Daoy (cell line): ENCODE measurements at places on chromosomes 3 and 15.

GRCh38 chr3:23302271-23302670, 99.1 kb downstream of the UBE2E2 start:
- DNase-seq, result no peak

- DNase-seq, result peak; percentile 83
Measured at GRCh38 chr15:100902436-100903167, 16.6 kb upstream of the LRRK1 start.

GRCh38 chr3:155382396-155383042, 89.0 kb upstream of the STRIT1 start:
- peak; percentile 21 for DNase-seq

- peak; percentile 59 for DNase-seq
Measured at GRCh38 chr15:48358229-48359152, 27.3 kb downstream of the DUT start.

- no peak for DNase-seq
Measured at GRCh38 chr3:188701485-188701969, 470.2 kb upstream of the TPRG1 start.

- no peak for DNase-seq
Measured at GRCh38 chr3:74693251-74693650, 78.8 kb upstream of the CNTN3 start.
